ENCODE measurements at places on chromosomes 11 and 22.

- DNase-seq: no peak
Measured at GRCh38 chr11:75627906-75628668, 40.8 kb downstream of the MAP6 start.

GRCh38 chr22:39638958-39639357 lies 68.4 kb downstream of the CACNA1I start:
- no peak for DNase-seq

DNA sequence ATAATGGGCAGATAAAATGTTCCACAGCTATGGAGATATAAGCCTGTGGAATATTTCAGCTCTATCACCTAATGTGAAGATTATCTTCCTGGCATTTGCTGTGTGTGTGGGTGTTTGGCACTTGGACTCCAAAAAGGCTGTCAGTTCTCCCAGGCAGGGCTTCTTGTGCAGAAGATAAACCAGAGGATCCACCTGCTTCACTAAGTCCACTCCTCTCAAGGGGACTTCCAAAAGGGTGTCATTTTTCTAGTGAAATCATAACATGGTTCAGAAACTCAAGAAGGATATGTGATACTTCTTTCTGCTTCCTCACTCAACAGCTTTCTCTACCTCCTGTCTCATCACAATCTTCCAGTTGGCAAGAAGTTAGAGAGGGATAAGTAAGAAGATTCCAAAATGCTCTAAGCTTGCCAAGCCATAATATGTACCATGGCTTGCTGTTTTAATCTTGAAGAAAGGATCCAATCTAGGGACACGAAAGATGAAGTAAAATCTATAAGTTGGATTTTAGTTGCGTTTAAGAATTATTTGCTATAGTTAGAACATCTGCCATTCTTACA lies 206.2 kb upstream of the MTMR2 start:
- no peak for DNase-seq

DNA sequence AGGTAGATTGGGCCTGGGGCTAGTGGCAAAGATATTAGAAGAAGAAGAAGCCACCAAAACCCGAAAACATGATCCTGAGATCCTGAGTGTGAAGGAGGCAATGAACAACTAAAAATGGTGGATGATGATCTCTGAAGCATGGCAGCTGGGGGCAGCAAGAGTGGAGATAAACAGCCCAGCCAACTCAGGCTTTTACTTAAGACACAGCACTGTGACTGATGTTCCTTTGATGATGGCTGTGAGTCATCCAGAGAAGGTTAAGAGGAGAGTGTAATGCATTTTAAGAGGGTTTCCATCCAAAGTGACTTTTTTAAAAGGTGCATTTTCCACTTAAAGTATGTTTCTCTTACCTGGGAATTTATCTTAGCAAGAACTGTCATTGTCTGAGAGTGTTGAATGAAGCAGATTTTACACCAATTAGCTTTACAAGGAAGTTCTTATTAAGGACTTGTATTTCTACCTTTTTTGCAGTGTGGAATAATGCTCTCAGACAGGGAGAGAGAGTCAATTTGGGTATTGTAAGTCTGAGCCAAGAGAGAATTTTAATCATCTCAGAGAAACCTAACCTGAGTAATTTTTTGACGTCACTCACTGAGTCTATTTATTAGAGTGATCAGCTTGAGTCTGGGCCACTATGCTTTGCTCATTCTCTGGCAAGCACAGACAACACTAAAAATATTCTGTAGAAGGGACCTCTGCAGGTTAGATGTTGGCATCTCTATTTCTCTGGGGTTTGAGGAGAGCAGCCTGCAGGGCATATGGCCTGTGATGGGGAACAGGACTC lies 14.1 kb upstream of the CALCB start:
- DNase-seq: no peak

- no peak for DNase-seq
Measured at GRCh38 chr11:11659567-11660362, 38.0 kb upstream of the GALNT18 start.

- DNase-seq: no peak
Measured at GRCh38 chr22:22201930-22202343, 42.6 kb upstream of the VPREB1 start.

Measured in CD4-positive, alpha-beta T cell treated with Interleukin-10 for 1 hour (primary cell).